ENCODE measurements at places on chromosomes 4 and X.

DNA sequence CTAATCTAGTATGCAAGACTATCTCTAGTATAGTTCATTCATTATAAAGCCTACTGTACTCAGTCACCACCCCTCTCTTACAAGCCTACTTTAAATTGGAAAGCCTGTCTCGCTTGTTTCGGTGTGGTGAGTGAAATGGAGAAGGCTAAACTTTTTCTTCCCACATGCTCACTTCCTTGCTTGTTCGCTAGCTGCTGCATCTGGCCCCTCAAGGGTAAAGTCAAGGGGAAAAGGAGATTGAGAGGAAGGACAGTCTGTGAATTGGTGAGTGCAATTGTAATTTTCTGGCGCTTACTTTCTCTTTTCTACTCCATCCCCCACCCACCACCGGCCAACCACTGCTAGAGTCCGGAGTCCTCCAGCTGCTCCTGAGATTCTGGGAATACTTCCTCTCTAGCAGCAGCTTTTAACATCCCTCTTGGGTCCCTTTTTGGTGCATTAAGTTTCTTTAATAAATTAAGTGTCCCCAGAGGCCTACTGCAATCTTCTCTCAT is 12.1 kb upstream of the ARAP2 start:
- no peak for DNase-seq

GRCh38 chrX:23898412-23898959 is 9.3 kb downstream of the APOO start:
- DNase-seq = no peak

DNA sequence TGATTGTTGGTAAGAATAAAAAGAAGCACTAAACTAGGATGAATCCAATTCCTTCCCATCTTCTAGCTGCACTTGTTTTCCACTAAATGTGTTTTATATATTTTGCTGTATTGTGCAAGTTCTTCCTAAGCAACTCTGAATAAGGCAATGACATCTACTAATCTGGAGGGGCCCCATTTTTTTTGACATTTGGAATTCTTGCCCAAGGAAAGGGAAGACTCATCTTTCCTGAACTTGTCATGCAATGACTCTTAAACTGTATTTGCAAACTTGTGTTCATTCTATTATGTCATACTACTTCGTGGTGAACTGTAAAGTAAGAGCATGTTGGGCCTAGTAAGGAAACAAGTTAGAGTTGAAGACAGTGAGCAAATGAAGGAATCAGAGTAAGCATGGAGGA is 45.9 kb downstream of the FREM3 start:
- DNase-seq = no peak

DNA sequence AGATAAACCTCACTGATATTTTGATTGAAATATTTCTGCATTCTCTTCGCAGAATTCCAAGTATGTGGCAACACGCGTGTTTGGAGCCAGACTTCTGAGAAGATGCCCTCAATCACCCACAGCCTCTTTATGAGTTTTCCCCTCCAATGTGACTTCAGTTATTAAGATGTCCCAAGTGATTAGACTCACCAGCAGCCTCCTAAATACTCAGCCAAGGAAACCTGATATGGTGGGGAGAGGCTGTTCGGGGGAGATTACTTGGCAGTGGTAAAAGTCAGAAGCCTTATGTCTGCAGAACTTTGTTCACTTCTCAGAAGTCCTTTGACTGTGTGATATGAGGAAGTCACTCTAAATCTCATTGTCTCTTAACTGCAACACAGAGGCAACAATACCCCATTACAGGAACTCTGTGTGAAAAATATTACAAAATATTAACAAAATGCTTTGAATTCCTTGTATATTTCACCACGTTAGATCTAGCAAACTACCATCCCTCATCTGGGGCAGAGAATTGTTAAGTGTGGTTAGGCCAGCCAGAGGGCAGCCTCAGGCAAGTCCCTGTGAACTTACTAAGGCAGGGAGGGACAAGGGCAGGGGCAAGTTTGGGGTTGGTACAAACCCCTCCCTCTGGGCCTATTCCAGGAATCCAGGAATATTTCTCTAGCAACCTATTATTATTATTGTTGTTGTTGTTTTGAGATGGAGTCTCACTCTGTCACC is 151.4 kb upstream of the USP9X start:
- DNase-seq = peak; percentile 6

- DNase-seq = no peak
These were observed 14.9 kb upstream of the LOC101059915 start for GRCh38 chrX:71652405-71652804.

DNA sequence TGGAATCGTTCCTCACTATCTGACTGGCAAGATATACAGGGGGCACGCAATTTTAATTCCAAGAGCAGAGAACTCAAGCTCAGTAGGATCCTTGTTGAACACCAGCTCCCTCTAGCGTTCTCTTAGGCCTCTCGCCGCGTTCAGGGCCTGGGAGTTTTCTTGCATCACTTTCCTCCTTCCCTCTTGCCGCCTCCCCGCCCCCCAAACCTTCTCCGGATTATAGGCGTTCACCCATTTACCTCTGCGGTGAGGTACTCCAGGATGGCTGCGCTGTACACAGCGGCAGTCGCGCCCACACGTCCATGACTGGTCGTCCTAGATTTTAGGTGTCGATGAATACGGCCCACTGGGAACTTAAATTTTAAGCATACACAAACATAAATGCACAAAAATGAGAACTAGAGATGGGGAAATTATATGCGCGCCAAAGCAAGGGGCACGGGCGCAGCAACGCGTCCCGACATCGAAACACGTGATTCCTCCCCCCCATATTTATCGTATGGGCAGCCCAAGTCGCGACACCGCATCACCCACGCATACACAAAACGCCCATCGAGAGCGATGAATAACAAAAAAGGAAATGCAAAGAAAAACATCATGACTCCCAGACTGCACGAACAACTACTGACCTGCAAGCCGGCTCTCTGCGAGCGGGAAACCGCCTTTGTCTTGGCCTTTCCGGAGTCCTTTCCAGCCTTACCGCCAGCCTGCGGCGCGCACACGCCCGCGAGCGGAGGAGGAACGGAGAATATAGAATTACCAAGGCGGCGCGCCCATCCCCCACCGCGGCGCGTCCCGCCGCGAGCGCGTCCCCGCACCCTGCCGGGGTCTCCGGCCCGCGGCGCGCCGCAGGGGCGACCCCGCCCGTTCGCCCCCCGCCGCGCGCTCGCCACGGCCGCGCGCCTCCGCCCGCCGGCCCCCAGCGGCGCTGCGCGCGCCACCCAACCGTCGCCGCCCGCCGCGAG is 759 bp downstream of the H2AZ1 start:
- DNase-seq = peak; percentile 82

- DNase-seq = no peak
These were observed 31.8 kb upstream of the ERVMER34-1 start for GRCh38 chr4:52783069-52783468.

DNA sequence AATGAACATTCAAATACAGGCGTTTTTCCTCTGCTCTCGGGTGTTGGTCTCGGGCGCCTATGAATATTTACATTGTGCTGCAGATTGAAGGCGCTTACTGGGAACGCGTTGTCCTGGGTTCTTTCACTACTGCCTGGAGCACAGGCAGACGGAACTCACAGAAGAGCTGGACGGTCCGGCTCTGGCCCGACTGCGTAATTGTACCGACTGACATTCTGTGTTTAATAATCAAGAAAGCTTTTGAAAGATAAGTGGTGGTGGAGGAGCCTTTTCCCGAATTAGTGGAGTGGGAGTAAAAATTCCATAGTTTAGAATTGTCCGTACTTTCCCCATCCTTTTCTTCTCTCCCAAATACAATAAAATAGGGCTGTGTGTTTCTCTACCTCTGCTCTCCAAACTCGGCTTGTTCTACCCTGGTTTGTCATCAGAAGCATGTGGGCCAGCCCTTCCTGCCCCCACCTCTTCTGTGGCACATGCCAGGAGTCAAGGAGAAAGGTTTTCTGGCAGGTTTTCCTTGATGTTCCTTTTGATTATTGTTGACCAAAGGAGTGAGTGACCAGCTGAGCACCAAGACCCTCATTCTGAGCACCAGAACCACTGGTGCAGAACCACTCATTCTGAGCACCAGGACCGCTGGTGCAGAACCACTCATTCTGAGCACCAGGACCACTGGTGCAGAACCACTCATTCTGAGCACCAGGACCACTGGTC is 2.3 kb downstream of the FHDC1 start:
- DNase-seq = no peak

- no peak for DNase-seq
These were observed 3.8 kb downstream of the TCEAL9 start for GRCh38 chrX:103360092-103360491.

DNA sequence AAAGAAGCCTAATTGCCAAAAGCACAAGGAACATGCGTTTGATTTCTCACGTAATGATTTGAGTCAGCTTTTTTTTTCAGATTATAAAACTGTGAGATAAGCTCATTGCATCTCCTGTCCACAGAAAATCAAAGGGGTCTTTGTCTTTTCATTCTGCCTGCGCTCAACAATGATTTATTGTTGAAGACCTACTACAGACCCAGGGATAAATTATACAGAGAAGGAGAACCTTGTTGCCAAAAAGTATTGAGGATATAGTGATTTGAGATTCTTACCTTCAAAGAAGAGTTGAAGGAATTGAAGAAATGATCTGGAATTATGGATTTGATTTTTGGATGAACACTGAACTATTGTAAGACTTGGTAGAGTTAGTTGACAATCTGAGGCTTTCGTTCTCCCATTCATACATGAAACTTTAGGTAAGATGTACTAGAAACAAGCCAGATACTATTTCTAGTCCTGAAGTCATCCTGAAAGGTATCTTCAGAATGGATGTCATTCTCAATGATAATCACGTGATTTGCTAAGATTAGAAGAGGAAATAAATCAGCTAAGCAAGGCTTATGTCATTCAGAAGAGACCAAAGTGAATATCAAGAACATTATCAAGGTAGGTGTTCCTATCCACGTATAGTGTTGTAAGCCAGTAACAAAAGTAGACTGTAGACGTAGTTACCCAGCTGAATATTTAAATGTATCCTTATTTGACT is 71.1 kb upstream of the SCOC start:
- no peak for DNase-seq

DNA sequence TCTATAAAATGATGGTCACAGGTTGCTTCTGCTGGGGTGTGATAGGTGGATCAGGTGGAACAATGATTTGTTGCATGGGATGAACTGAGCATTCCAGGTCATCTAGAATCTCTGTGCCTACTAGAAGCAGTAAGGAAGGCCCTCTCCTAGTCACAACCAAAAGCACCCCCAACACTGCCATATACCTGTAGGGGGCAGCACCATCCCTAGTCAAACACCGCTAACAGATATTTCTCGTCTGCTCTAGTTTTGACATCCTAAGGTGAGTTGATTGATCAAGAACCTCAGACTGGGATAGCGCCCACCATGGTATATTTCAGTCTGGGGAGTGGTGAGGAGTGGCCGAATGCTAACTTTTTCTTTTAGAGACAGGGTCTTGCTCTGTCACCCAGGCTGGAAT is 160.2 kb downstream of the NHS start:
- DNase-seq = no peak

- DNase-seq = no peak
These were observed 82.0 kb downstream of the ANXA10 start for GRCh38 chr4:168174308-168174707.

GRCh38 chrX:53882331-53882730 is 161.9 kb downstream of the PHF8 start:
- DNase-seq = no peak

DNA sequence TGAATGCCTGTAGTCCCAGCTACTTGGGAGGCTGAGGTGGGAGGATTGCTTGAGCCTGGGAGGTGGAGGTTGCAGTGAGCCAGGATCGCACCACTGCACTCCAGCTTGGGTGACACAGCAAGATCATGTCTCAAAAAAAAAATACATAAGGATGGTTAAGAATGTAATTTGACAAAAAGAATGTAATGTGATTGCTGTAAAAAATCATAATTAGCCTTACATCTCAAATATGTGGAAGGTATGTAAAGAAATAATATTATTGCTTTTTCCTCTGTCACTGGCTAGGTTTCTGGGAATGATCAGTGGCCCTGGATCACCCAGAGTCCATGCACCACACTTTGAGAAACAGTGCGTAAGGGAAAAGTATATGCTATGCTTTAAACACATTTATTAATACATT is 106.1 kb upstream of the C1GALT1C1 start:
- DNase-seq = no peak

DNA sequence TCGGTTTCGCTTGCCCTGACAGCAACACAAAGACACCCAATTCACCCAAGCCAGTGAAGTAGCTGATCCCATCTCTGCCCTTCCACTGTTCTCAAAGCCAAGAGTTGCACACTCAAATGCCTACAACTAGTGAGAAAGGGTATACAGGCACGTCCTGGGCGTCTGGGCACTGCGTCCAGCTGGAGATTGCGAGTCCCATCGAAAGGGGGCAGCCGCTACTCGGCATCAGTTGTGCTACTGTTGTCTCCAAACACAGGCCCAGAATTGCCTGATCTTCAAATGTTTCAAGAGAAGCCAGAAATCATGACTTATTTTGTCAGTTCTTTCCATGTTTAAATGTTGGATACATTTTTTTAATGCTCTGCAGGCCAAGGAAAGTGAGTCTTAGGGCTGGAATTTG is 487.8 kb downstream of the BCOR start:
- no peak for DNase-seq

- no peak for DNase-seq
These were observed 15.7 kb upstream of the RUFY3 start for GRCh38 chr4:70706044-70706461.
